Pancreas (tissue), 10 donors: ENCODE measurements at places on chromosomes 5 and 9.

DNA sequence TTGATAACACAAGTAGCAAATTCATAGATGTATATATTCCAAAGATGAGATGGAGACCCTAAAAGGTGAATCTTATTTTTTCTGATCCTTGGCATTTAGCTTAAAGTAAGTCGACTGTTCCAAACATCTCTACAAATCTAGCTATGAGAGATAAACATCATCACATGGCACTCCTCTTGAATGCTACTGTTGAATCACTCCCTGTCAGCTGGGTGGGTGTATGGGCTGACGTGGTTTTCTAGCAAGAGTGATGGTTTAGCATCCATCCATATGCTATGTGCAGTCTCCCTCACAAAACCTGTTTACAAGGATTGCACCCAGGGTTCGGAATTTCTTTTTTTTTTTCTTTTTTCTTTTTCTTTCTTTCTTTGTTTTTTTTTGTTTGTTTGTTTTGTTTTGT is 13.8 kb downstream of the ACO1 start:
- no peak for DNase-seq

DNA sequence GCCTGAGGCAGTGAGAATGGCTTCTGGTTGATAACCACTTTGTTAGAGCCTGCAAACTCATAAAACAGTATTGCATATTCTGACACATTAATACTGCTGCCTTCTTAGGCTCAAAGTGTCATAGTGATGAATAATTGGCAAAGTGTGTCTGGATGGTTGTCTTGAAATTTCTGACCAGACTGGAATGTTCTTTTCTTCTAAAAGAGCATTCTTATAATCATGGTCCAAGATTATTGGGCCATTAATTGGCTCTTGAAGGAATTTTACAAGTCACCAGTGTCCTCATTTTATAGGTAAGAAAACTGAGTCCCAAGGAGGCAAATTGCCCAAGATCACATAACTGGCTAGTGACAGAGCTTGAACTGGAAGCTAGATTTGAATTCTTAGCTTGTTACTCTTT is 111.7 kb downstream of the PCSK1 start:
- no peak for DNase-seq

- no peak for DNase-seq
These were observed 55.0 kb downstream of the PUM3 start for GRCh38 chr9:2788919-2789318.

DNA sequence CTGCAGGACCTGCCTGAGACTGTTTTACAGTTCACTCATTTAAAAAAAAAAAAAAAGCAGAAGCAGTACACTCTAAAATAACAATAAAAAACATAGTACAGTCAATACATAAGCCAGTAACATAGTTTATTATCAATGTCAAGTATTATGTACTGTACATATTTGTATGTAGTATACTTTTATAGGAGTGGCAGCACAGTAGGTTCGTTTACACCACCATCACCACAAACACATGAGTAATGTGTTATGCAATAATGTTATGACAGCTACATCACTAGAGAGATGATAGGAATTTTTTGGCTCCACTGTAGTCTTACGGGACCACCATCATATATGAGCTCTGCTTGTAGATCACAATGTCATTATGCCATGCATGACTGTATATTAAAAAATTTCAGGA is 462.8 kb downstream of the ISL1 start:
- no peak for DNase-seq

DNA sequence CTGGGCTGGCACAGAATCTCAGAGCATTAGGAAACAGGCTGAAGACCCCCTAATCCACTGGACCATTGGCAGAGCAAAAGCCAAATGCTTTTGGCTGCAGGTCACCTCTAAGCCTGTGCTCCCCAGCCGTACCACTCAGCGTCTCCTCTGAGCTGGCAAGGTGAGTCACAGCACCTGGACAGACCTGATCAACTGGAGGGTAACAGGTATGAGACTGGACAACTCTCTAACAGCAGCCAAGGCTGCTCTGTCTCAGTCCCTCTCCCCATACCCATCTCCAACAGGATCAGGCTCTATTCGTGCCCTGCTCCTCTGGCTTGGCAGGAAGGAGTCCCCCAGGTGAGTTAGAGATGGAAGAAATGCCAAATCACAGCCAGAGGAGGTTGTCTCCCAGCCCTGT is 4.7 kb downstream of the GOLGA2 start:
- DNase-seq: no peak

DNA sequence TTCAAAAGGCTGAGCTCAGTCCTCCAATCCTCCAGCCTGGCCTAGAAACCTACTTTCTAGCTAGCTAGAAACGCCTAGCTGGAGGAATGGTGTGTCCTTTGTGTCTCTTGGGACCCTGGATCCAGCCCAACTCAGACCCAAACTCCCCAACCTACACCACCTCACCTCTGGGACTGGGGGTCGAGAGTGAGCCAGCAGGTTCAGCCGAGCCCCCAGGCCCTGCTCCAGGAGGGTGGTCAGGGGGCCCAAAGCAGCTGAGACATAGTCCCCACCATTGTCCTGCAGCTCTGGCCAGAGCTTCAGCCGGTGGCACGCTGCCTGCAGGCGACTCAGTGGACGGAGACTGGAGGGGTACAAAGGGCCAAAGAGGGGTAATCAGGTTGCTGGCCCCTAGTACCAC is 6.2 kb downstream of the NOL6 start:
- DNase-seq: no peak

GRCh38 chr9:127075624-127076372 is 46.6 kb downstream of the ANGPTL2 start:
- no peak for DNase-seq

DNA sequence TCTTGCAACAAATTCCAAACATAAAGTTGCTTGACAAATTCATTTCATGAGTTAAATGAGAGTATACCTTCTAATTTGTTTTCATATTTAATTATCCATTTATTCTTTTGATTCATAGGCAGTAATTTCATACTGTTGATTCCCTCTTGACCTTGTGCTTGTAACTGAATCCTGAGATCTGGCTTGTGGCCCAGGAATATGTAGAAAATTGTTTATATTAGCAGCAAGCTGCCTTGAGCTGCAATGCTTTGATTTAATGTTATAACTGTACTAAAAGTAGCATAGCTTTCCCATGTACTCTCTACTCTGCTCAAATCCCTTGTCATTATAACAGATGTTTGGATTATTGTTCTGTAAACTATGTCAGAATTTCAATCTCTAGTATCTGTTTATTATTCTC is 780.7 kb downstream of the NR2F1-AS1 start:
- DNase-seq: no peak

GRCh38 chr9:79447762-79448161 is 124.0 kb upstream of the TLE4 start:
- DNase-seq: no peak

GRCh38 chr5:28807195-28807729 is 1768.9 kb upstream of the CDH9 start:
- DNase-seq: no peak

- DNase-seq: no peak
These were observed 1101.8 kb downstream of the TAF11L14 start for GRCh38 chr5:18736051-18736398.
